Bronchial epithelial cell (primary cell): ENCODE measurements at places on chromosomes 11 and 22. TPM values are rescaled to one million over a fixed set of nuclear protein-coding genes. Genes with fewer than 3 reads are reported as not detected.

The DEPDC5 gene
- total RNA-seq, result 6.8 and 8.1 TPM in 2 replicates

The FREY1 gene
- 0.51 and 1.3 TPM in 2 replicates for total RNA-seq

DNA sequence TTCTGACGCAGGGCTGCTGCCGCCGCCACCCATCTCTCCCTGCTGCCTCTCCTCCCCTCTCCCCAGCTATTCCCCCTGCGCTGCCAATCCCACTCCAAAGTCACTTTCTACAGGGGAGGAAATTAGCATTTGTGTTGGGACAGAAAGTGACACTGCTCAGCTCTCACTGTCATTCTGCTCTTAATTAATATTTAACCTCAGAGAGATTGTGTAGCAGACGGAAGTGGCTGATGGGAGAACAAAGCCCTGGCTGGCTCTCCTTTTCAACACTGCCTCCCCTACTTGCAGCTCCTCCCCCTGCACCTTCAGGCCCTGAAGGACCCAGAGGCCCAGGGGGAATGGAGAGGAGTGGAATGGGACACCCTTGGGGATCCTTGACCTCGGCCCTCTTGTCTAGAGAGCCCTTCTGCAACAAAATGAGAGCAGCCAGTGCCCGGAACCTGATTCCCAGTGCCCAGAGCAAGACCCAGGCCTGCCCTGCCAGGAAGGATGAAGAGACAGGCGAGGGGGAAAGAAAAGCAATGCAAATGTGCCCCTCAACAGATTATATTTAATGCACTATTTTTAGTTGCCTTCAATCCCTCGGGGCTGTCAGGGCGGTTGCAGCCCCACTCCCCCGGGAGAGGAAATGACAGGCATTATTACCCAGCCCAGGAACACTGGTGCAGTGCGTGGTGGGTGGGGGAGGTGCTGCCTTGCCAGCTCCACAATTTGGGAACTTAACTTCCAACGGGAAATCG, 14.6 kb upstream of the NRGN start:
- DNase-seq, result no peak

- peak; percentile 99 for DNase-seq
Measured at GRCh38 chr11:122167100-122167499, 51.1 kb upstream of the BLID start.

DNA sequence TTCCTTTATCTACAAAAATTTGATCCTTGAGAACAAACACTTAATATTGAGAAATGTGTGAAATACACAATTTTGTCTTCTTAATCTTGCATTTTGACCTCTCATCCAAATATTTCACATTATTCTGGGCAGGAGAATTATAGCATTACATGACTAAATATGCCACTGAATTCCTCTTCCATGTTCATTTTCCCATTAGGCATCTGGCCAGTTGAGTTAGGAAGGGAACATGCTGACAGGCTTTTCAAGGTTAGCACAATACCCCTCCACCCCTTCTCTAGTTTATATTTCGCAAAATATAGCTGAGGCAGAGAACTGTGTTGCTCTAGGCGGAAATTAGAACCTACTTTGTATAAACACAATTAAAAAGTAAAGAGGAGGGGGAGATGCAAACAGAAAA, 271.7 kb upstream of the ZC3H12C start:
- DNase-seq, result no peak
